Stimulated activated CD8-positive, alpha-beta memory T cell treated with anti-CD3 and anti-CD28 coated beads, Interleukin-4, amount 100 ng/mL, for 1 hour (primary cell): ENCODE measurements at places on chromosomes 4 and X.

- DNase-seq, result no peak
Observed at GRCh38 chrX:134718966-134719317, 60.7 kb upstream of the PLAC1 start.

- no peak for DNase-seq
Observed at GRCh38 chr4:37471093-37471492, 215.1 kb downstream of the RELL1 start.

- no peak for DNase-seq
Observed at GRCh38 chrX:18119856-18120255, 100.8 kb downstream of the BEND2 start.

DNA sequence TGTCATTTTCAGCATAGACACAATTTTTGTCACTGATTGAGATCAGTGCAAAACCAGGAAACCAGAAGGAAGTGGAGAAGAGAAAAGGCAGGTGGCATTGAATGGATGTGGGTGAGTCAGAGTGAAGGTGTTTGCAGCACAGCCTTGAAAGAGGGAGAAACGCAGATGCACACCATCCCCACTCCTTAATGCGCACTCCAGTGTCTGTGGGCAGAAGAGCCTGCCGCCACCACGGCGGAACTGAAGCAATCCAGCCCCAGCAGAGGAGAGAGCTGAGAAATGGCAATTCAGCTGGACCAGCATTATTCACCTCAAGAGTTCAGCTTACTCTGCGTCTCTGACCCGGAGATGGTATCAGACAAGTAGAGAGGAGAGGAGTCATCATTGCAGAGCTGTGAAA lies 393.1 kb upstream of the FRG1 start:
- DNase-seq, result no peak

DNA sequence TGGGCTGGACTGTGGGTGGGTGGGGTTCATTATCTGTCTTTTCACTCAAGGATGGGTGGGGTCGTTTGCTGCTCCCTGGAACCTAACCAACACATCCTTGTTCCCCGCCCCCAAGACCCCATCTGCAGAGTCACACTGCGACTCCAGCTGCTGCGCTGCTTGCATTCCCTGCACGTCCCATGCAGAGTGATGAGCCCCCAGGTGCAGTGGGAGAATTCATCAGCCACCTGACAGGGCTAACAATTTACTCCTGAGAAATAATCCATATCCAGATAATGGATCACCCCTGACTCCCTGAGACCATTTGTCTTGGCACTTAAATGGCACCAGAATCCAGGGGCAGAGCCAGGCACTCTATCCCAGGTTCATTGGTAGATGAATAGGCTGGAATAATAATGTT lies 12.4 kb upstream of the ARHGAP36 start:
- DNase-seq, result no peak

DNA sequence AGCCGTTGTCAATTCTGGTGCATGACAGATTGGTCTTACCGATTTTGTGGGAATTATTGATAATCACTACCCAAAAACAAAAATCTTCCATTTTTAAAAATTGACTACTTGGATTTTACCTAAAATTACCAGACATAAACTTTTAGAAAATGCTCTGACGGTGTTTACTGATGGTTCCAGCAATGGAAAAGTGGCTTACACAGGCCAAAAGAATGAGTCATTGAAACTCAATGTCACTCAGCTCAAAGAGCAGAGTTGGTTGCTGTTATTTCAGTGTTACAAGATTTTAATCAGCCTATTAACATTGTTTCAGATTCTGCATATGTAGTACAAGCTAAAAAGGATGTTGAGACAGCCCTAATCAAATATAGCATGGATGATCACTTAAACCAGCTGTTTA lies 23.0 kb upstream of the UGT2B17 start:
- no peak for DNase-seq
